Brain pericyte (primary cell): ENCODE measurements at places on chromosomes 3 and 15.
A peak's percentile ranks its signal among the peaks of the same experiment; 100 is the strongest.

- DNase-seq = no peak
Observed at GRCh38 chr3:71984843-71985613, 200.1 kb upstream of the PROK2 start.

DNA sequence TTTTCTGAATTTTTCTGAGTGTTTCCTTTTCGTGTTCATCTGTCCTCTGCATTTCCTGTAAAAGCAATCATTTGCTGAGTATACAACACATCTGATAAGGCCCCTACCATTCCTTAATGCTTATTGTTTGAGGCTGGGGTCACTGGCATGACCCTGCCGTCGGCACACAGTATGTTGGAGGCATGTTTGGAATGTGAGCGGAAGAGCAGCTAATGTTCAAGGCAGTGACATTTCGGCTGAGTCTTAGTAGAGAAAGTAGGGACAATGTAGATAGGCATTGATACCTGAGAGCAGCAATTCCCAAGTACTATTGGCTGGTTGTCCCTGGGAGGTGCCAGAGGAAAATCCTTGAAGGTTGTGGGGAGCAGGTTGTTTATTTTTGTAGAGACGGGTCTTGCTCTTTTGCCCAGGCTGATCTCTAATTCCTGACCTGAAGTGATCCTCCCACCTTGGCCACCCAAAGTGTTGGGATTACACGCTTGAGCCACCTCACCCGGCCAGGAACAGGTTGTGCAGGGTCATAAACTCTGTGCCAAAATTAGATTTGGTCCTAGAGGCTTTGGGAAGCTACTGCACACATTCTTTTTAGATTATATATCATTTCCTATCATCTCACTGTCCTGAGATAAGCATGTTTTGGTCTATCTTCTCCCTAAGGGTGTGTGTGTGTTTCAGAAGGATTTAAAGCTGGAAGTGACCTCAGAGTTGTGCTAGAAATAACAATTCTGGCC is 13.5 kb downstream of the PTPN23 start:
- no peak for DNase-seq

- DNase-seq = no peak
Observed at GRCh38 chr15:32919749-32920414, 202.1 kb downstream of the GREM1 start.

- DNase-seq = no peak
Observed at GRCh38 chr15:75864213-75865059, 21.2 kb downstream of the UBE2Q2 start.

DNA sequence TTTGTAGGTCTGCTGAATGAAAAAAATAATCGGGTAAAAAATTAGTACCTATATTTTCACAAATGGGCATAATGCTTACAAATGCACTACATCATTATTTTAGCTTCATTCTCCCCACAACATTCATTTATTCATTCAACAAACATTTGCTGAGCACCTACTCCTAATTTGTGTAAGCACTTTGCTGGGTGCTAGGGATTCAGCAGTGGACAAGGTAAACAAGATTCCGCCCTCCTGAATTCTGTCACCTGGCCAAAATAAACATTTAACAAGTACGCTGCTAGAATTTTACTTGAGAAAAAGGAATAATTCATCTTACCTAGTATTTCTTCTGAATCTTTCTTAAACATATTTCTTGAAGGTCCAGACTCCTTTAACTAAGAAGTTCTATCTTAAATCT is 72.1 kb downstream of the TIGIT start:
- DNase-seq = no peak

DNA sequence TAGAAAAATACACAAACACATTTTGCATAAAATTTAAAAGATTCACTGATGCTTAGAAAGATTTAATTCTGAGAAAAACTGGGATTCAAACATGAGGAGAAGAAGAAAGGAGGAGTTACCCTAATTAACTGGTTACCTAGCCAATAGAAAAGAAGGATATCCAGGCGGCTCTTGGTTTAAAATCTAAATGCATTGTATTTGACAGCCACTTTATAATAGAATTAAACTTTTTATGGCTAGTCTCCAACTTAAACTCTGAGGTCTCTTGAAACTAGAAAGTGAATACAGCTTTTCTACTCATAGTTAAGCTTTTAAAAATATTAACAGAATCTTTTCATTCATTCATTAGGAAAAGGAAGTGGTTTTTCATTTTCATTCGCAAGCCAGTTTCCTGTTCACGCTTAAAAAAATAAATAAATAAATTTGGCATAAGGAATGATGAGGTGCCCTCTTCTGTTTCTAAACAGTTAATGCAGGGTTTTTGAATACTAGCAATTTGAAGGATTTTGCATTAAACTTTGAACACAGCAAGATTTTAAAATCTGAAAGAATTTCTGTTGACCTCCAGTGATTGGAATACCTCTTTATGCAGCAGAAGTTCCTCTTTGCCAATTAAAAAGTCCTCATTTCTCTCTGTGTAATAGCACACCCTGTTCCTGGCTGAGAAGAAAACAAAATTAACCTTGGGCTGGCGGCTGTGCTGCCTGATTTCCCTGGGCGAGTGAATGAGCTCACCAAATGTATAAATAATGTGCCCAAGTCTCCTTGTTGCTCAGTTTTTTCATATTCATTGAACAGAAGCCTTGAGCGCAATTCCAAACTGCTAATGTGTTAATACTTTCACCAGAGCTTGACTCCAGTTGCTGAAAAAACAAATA is 105.1 kb downstream of the ZMAT3 start:
- peak; percentile 4 for DNase-seq

DNA sequence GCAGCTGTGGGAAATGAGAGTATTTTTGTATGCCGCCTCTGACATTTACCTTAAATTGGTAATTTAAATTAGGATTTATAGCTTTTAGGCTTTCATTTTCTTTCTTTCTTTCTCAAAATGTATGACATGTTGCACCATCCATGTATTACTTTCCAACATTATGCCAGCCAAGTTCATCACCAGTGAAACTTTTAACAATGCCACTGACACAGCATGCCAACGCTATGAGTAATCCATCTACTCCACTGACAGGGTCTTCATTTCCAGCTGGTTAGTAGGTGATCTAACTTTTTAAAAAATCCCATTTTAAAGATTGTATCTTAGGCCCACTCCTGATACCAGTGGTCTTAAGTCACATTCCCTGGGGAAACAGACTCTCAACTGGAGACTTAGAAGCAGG is 21.8 kb upstream of the CLDN16 start:
- no peak for DNase-seq

DNA sequence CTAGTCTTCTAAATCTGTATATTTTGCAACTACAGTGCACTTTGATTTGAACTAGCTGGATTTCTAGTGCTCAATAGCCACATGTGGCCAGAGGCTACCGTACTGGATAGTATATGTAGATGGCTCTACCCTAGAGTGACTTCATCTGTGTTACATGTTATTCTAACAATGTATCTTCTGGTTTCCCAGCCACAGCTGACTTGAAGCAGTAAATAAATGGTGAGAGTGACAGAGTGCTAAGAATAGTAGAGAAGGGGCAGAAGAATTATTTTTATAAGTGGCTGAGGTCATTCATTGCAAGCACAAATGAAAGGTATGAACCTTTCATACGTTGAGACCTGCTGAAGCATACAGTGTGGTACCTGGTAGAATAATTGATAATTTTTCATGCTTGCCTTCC is 30.9 kb downstream of the KAT2B start:
- no peak for DNase-seq

DNA sequence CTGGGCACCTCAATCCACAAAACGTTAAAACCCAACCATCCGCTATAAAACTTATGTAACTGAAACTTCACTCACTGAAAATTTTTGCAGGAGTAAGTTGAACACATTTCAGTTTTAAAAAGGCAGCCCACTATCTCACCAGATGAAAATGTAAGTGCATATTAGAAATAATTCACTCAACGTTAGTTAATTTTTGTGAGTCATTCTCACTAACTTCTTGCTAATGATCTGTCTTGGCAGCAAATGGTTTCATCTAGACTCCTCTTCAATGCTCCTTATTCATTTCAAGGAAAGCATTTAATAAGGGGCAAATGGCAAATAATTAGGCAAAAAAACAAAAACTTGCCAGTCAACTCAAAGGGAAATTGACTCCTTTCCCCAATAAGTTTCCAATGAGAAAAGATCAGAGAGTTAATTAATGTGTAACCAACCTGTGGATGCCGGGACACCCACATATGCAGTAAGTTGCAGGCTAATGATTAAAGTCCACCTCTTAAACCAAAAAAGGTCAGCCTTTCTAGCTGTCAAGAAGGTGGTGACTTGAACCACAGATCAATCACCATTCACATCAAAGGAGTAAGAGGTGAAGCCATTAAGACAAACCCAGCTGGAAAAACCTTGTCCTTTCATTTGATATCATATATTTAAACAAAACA is 22.9 kb upstream of the PRICKLE2 start:
- DNase-seq = no peak

DNA sequence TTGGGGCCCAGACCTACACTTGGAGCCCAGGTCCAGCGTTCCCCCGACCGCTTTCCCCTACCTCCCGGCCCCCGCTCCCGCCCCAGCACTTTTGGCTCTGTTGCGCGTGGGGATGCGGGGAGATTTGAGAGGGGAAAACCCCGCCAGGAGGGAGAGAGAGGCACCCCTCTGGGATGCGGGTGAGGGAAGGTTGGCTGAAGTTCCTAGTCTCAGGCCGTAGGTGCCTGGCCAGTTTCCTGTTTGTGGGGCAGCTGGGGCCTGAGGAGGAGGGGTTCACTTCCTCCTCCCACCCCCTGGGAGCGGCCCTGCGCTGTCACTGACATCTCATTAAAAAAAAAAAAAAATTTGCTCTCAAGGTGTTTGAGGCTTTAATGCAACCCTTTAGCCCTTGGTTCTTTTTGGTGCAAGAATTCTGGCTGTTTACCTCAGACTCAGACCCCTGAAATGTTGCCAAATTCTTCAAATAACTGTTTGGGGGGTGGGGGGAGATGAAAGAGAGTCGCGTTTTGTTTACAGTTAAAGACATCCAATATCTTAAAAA is 2.6 kb downstream of the FAM43A start:
- no peak for DNase-seq

DNA sequence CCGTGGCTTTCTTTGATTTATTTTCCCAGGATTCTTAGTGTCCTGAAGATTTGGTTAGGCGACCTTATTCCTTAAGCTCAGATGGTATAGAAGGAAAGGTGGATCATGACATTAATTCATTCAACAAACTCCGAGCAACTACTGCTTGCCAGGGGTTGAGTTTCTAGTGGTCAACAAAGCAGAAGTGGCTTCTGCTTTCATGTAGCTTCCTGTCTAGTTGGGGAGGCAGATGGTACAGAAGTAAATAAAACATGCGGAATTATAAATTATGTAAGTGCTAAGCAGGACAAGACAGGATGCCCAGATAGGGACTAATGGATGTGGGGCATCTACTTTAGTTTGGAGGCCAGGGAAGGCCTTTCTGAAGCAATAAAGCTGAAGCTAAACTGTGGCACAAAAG is 15.6 kb downstream of the EEFSEC start:
- DNase-seq = no peak

DNA sequence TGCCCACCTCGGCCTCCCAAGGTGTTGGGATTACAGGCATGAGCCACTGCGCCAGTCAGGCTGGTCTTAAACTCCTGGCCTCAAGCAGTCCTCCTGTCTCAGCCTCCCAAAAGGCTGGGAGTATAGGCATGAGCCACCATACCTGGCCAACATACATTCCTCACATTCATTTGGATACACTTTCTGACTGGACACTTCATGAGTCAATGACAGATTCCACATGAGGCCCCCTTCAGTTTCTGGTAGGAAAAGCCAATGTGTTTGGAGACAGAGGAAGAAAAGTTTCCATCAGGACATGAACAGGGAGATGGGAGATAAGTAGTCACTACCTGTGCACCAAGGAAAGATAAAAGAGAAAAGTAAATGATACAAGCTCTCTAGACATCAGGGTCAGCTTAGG is 49.4 kb upstream of the GSK3B start:
- no peak for DNase-seq

- peak; percentile 71 for DNase-seq
Observed at GRCh38 chr3:128282380-128283196, 129.3 kb downstream of the EEFSEC start.

DNA sequence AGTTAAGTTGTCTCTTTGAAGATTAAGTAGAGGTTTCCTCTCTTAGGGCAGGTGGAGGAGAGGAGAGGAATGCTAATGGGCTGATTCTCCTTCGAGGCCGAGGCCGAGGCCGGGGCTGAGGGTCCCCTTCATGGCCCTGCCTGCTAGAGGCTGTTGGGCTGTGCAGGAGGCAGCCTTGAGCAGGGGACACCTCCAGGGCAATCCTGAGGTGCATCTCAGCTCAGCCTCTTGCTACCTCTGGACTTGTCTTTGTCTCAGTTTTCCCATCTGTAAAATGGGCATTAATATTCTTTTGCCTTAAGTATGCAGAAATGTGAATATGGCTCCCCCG is 97.7 kb upstream of the PRR20G start:
- no peak for DNase-seq

DNA sequence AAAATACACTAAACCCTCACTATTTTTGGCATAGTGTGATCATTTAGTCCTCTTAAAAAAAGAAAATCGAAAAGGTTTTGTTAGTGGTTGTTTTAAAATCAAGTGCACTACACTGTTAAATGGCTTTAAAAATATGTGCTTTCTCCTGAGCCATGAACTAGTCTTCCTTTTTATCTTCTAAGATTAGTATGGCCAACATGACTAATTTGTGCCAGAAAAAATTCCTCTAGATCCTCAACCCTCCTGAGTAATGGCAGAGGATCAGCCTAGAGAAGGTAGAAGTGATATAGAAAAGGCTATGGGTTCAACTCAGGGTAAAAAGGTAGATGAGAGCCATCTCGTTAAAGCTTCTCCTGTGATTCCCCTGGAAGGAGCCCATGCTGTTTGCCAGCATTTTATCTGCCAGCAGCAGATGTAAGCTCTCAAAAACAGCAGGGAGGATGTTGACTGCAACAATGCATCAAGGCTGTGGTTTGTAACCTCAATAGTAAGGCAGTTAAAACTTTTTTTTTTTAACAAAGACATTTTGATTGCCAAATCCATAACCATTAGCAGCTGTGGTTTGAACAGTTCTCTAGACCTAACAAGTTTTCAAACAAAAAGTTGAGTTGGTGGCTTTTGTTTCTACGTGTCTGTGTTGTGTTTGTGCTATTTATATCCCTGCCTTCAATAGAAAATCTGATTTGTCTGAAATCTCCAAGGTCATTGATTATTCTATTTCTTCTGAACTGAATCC is 30.2 kb upstream of the ZNF609 start:
- peak; percentile 75 for DNase-seq

GRCh38 chr3:120797857-120798256 is 55.3 kb downstream of the GTF2E1 start:
- no peak for DNase-seq

DNA sequence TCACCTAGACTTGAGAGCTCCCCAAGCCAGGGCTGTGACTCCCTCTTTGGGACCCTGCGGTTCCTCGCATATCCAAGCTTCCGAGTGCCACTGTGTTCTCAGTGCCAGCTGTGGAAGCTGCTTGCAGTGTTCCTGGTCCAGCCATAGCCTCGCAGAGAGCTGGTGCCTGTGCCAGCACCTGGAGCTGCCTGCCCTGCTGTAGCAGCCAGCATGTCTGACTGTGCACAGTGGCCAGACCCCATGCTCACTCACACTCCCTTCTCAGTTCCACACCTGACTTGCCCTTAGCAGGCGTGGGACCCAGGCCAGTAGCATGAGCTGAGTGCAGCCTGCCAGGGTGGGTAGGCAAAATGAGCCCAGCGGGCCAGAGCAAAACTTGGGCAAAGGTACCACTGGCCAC is 25.3 kb downstream of the LRRC49 start:
- no peak for DNase-seq
